Fibroblast of skin of left quadriceps (primary cell): ENCODE measurements at places on chromosomes 6 and 20.

- DNase-seq, result no peak
These were observed 55.3 kb downstream of the CDH26 start for GRCh38 chr20:60013296-60014139.

- DNase-seq, result no peak
These were observed 125.3 kb upstream of the DST start for GRCh38 chr6:56767892-56768531.

DNA sequence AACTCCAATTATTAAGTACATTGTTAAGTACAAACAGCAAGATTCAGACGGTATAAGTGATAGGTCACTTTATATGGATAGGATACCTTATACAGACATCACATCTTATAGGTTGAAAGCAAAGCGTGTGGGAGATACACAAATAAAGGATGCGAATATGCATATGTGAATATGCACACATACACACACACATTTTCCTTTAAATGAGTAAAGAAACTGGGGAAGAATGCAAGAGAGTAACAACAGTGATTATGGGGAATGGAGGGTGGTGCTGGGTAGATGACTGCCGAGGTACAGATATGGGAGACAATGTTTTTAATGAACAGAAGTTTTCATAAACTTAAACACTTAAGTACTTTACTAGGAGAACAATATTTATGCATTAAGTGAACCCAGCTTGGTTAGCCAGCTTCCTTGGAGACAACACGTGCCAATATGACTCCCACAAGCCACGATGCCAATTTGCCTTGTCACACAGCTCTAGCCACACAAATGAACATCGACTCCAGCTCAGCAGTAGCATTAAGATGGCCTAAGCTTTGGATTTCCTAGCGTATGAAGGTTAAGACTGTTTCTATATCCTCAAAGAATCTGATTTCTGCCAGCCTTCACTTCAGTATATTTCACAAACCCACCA, 96.6 kb downstream of the EPB41L2 start:
- DNase-seq, result no peak

DNA sequence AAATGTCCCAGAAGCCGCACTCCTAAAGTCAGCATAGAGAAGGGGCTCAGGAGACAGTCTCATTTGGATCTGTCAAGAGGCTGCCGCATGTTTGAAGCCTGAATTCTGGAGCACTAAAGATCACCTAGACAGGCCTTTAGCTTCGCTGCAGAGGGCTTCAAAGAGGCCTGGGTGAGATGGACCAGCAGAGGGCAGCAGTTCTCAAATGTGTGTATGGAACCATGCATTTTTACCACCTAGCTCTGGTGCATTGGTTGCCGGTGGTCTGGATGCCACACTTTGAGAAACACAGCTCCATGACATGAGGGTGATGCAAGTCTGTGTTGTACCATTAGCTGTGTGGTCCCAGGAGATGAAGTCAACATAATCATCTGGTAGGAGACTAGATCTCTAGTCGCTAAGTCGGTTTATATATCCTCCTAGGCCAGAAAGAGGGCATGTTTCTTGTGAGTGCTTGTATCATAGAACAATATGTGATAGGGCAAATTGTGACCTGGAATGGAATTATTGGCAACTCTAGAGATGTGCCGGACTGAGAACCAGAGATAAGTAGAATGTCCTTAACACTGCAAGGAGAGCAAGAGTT, 64.8 kb downstream of the KIAA0319 start:
- DNase-seq, result peak; percentile 23

DNA sequence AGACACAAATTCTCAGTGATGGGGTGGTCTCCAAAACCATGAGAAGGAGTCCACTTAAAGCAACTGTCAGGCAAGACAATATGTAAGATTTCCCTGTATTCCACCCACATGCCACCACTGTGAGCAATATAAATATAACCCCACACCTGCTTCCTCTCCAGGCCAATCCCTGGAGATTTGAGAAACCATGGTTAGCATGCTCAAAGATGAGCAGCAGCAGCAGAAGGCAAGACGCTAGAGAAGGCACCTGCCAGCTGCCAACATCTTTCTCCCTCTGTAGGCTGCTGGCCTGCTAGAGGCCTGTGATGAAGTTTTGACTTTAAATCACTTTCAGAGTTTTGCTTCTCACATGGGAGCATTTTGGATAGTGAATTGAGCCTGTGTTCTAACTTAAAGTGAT, 7.9 kb upstream of the SOD2 start:
- DNase-seq, result no peak

GRCh38 chr20:6559791-6560190, 207.7 kb upstream of the BMP2 start:
- no peak for DNase-seq

DNA sequence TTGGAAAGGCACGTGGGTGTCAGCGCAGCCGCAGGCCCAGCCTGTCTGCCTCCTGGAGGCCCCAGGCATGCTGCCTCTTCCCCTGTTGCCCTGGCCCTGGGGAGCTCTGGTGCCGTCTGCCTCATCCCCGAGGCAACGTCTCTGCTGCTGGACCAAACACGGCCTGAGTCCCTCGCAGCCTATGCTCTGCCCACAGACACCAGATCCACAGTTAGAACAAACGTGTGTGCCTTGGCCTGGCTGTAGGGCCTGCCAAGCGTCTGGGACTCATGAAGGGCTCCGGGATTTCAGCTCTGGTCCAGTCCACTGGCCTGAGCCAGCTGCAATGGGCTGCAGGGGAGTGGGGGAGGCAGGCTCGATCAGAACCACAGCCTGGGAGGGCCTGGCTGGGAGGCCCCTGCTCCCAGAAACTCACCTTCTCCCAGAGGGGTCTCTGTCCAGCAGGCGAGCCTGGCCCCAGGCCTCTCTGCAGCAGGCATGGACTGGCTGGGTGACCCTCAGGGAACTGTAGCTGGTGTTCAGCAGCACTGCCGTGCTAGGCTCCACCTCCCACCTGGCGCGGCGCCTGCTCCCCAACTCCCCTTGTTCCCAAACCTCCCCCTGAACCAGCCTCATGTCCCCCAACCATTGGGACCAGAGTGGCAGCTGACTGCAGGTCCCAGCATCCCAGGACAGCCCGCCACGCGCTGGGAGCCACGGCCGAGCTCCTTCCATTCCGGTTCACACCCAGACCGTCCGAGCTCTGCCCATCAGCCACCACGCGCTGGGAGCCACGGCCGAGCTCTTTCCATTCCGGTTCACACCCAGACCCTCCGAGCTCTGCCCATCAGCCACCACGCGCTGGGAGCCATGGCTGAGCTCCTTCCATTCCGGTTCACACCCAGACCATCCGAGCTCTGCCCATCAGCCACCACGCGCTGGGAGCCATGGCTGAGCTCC, 197.0 kb downstream of the DLL1 start:
- no peak for DNase-seq

DNA sequence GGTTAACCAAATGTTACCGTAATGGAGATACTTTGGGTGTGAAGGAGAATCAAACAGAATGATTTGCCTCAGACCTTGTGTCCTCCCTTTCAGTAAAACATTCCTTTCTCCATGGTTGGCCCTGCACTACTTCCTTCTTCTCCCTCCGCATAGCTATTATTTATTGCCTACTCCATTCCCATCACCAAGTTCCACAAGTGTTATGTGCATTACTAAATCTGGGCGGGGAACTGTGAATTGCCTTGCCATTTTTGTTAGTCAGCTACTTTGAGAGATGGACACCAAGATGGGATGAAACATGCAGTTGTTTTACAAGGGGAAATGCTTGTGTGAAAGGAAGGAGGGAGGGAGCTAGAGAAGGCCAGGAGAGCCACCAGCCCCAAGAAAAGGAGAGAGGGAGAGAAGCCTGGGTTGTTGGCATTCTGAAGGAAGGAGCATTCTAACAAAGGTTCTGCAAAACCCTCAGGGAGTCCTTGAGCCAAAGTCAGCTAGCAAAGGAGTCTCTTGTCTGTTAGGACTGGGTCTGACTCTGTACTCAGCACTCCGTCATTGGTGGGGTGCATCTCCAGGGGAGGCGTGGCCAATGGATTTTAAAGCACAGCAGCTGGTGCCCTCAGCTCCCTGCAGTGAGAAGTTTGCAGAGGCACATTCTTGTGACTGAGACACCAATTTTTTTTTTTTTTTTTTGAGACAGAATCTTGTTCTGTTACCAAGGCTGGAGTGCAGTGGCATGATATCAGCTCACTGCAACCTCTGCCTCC, 83.6 kb upstream of the CHD6 start:
- DNase-seq, result peak; percentile 22

DNA sequence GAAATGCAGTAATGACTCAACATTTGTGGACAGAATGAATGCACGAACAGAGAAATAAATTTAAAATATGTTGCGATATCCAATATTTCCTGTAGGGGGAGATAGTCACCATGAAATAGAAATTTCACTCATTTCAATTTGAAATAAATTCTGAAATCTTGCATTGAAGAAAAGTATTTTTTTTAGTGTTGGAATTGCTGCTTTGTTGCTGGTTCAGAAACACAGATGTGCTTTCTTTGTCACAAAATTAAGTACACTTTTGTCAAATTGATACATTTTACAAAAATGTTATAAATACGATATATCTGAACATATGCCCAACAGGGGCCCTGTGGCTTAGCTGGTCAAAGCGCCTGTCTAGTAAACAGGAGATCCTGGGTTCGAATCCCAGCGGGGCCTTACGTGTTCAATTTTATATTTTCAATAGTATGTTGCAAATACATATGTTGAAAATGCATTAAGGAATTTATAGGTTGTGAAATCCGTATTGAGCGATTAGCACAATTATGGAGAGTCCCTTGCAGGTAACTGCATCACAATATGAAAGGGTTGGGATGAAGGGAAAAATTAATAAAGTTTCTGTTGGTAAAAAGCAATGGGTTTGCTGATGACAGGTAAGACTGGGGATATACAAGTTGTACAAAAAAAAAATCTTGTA, 85.4 kb upstream of the PRSS16 start:
- no peak for DNase-seq

DNA sequence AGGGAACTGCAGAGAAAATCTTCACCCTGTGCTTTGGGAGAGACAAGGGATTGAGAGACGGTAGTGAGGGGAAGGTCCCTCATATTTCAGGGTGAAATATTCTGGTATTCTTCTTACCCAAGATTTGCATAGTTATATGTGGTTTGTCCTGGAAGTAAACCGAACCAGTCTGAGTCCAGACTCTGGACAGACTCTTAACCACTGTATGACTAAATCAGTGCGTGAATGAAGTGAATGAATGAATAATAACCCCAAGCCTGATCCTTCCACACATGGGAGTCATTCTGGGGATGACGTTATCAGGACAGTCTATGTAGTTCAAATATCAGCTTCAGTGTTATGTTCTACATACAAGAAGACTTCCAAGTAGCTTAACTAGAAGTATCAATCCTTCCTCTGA, 690.7 kb downstream of the KIF16B start:
- no peak for DNase-seq

DNA sequence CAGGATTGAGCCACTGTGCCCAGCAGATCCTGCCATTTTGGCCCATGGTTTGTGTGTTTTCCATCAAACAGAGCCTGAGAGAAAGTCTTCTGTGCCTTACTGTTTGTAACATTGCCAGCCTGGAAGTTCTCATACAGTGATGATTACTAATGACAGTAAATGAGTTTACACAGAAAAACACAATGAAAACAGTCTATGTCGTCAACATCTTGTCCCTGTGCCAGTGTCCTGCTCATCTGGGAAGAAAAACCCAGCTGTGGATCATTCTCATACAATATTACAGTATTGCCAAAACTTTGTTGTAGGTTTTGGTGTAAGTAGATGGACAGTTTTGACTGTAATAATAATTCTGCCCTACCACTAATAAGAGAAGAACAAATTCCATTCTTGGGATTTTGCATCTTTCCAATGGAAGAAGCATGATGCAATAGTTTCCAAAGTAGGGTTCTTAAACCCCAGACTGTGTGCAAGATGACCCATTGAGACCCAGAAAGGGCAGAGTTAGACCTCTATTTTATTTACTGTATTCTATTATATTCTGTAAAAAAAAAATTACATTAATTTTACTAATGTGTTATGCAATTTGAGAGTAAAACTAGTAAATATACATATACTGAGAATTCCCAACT, 135.0 kb upstream of the JARID2 start:
- no peak for DNase-seq

DNA sequence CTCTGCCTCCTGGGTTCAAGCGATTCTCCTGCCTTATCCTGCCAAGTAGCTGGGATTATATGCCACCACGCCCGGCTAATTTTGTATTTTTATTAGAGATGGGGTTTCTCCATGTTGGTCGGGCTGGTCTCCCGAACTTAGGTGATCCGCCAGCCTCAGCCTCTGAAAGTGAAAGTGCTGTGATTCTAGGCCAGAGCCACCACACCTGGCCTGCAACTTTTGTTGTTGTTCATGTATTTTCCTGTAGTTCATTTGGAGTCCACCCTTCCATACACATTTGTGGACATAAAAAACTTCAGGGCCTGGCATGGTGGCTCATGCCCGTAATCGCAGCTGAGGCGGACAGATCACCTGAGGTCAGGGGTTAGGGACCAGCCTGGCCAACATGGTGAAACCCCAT, 14.5 kb downstream of the HSPA1B start:
- DNase-seq, result no peak

- no peak for DNase-seq
These were observed 78.3 kb downstream of the KIF6 start for GRCh38 chr6:39646751-39647420.

DNA sequence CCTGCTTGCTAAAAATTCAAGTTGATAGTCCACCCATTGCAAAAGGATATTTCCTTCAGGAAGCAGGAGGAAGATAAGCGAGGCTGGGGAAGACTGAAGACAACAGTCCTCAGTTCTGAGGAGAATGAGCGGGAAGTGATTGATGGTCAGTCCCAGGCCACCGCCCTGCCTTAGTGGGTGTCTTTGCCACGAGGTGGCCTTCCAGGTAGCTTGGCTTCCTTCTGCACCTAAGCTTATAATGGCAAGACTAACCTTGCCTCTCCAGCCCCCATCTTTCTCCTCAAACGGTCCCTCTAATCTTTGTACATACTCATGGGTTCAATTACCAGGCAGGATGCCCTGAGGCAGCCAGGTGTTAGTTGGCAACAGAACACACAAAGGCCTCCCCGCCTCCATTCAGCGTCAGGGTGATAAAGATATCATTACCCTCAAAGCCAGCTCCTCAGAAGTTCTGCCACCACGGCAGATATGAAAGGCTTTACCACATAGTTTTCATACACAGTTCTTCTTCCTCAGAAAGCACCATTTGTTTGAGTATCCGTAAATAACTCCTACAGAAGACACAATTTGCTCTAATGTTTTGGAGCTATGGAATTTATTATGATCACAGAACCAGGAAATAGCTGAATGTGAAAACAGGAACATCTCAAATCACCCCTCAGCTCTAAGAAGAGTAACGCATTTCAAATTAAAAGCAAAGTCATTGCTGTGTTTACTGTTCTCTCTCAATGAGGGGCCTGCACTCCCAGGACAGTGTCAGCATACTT, 249.4 kb downstream of the ATXN1 start:
- no peak for DNase-seq

DNA sequence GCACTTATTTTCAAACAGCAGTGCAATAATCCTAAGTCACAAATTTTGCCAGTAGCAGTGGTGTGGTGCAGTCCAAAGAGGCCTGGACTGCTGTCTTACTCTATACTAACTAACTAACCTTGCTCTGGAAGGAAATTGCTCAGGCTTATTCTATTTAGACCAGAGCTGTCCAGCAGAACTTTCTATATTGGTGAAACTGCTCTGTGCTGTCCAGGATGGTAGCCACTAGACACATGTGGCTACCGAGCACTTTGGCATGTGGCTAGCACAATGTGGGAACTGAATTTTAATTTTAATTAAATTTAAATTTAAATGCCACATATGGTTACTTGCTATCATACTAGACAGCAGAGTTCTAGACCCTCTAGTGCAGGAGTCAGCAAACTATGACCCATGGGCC, 27.1 kb upstream of the FBXO9 start:
- DNase-seq, result no peak

GRCh38 chr6:118644007-118644406, 7.4 kb downstream of the CEP85L start:
- DNase-seq, result no peak

- peak; percentile 35 for DNase-seq
These were observed 64.9 kb downstream of the SYCP2L start for GRCh38 chr6:10951675-10952282.
